ENCODE measurements at places on chromosomes 2 and 18.

GRCh38 chr2:36307441-36307840 is 48.1 kb upstream of the CRIM1 start:
- no peak for DNase-seq

- no peak for DNase-seq
These were observed 211.4 kb downstream of the KLHL29 start for GRCh38 chr2:23596316-23596885.

GRCh38 chr18:68399721-68400120 is 315.2 kb downstream of the TMX3 start:
- DNase-seq, result peak; percentile 13

GRCh38 chr2:97932975-97933662 is 62.6 kb downstream of the TMEM131 start:
- no peak for DNase-seq

DNA sequence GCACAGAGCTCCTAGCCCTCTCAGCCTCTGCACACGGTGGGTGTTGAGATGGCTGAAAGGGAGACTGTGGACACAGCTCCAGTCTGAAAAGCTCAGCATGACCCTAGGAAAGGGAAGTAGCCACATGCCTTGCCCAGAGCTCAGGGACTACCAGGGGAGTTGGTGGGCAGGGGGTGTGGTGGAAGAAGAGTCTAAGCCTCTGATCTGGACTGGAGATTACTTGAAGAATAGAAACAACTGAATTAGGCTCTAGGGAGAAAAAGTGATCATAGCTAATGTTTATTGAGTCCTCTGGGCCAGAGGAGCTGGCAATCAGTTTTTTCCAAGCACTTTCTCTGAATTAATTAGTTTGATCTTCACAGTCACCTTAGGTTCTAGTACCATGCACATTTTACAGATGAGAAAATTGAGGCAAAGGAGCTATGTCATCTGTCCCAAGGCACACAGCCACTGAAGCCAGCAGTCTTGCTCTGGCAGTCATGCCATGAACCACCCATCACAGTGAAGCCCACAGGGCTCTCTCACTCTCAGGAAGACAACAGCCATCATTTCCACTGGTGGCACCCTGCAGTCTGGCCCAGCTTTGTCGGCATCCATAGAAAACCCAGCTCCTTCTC is 10.3 kb downstream of the SDC1 start:
- no peak for DNase-seq

GRCh38 chr2:74367789-74368188 is 12.3 kb downstream of the DCTN1 start:
- no peak for DNase-seq

DNA sequence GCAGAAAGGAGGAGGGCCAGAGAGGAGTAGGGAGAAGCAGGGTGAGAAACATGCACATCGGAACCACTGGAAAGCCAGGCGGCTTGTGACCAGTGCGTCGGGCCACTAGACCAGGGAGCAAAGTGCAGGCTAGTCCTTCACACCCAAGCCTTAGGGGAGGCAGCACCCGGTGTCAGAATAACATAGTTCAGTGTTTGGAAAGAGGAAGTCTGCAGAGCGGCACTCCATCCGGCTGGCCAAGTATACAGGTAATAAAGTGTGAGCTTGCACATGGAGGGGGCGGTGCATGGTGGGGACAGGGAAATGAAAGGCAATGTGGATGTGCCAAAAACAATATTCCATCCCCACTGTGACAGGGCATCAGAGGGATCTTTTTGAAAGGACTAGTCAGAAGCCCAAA is 69.7 kb downstream of the ZNF521 start:
- no peak for DNase-seq

DNA sequence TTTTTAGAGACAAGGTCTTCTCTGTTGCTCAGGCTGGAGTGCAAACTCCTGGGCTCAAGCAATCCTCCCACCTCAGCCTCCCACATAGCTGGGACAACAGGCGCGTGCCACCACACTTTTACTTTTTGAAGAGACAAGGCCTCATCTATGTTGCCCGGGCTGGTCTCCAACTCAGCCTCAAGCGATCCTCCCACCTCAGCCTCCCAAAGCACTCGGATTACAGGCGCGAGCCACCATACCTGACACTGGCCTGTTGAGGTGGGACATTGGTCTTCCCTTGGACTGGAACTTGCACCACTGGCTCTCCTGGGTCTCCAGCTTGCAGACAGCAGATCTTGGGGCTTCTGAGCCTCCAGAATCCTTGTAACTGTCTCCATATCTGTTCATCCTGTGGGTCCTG is 75.6 kb downstream of the NDUFA10 start:
- DNase-seq, result no peak

- DNase-seq, result no peak
These were observed 592.2 kb upstream of the SYT4 start for GRCh38 chr18:43869451-43870008.

DNA sequence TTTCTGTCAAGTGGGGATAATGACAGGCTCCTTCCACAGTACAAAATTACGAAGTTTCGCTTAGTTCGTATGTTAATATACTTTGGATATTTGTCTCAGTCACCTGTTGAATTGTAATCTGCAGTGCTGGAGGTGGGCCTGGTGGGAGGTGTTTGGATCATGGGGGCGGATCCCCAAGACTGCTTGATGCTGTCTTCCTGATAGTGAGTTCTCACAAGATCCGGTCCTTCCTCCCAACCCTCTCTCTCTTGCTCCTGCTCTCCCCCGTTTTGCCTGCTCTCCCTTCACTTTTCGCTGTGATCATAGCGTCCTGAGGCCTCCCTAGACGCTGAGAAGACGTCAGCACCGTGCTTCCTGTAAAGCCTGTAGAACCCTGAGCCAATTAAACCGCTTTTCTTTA is 97.1 kb upstream of the EPB41L3 start:
- no peak for DNase-seq

GRCh38 chr2:174788291-174788929 is 24.1 kb upstream of the CHRNA1 start:
- DNase-seq, result peak; percentile 56

GRCh38 chr2:36430549-36430948 is 75.0 kb downstream of the CRIM1 start:
- DNase-seq, result no peak

GRCh38 chr2:38182492-38183003 is 106.6 kb upstream of the CYP1B1 start:
- DNase-seq, result no peak

DNA sequence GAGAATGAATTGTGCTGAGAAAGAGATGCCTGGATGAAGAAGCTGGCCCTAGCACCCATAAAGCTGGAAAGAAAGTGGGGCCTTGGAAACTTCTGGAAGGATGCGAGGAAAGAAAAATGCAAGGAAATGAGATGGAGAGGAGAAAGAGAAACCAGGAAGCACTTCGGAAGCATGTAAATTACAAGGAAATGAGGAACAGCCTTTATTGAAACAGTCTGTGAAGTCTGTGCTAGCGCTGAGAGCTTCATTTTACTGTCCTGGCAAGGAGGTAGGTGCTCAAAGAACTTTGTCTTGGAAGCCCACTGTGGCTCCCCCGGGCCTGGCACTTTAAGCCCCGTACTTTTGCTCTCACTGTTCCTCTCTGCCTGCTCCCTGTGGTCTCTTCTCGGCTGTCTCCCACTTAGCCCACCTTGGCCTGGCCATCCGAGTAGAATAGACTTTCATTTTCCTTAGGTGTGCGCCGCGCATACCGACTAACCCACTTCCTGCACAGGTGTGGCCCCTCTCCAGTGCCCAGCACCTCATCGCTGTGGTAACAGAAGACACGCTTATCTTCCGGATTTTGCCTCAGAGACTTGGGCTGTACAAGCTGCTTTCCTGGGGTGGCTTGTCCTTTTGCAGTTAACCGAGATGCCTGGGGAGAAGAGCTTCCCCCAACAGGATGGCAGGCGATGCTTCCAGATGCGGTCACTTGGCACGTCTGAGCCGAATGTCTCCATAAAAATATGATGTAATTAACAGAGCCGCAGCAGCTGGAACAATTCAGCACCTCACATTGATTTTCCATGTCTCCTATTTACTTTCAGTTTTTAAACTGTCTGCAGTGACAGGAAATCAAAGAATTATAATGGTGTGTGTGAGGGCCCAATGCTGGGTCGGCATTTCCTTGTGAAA is 199.6 kb downstream of the HRH4 start:
- no peak for DNase-seq

DNA sequence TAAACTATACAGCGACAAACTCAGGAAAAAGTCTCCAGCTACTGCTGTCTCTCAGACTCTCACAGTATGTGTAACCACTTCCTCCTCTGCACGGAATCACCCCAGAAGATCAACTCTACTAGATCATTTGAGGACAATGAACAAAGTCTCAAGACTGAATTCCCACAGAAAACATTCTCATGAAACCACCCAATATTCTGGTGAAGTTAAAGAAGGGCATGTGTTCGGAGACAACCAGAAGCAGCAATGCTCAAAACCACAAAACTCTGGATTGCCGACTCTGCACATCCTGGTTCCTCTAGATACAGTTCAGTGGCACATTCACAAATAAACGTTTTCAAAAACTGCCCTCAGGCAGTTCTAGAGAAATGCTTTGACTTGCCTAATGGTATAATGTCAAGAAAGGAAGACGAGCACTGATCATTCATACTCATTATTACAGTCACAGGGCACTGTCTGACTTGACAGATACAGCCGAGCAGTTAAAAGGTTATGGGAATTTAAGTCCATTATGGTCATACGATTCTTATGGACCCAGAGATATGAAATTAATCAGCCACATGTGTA is 91.9 kb upstream of the STK17B start:
- no peak for DNase-seq

GRCh38 chr2:105581555-105581944 is 163.2 kb upstream of the NCK2 start:
- DNase-seq, result no peak

DNA sequence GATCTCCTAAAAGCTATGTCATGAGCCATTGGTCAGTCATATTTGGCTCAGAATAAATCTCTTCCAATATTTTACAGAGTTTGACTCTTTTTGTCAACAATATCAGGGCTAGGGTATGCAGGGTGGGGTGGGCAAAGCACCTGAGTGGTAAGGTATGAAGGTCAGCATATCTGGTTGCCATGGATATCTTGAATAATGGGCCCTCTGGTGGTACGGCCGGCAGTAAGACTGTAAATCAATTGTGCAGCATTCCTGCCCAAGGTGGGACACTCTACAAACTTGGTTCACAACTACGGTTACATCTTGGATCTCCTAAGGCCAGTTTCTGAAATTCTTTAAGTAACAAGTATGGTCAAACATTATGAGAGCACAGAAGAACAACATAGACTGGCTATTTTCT is 119.6 kb downstream of the SPOPL start:
- no peak for DNase-seq

- DNase-seq, result no peak
These were observed 42.1 kb downstream of the RAPH1 start for GRCh38 chr2:203492965-203493364.

- DNase-seq, result peak; percentile 11
These were observed 2.1 kb downstream of the COL6A3 start for GRCh38 chr2:237411683-237412423.

DNA sequence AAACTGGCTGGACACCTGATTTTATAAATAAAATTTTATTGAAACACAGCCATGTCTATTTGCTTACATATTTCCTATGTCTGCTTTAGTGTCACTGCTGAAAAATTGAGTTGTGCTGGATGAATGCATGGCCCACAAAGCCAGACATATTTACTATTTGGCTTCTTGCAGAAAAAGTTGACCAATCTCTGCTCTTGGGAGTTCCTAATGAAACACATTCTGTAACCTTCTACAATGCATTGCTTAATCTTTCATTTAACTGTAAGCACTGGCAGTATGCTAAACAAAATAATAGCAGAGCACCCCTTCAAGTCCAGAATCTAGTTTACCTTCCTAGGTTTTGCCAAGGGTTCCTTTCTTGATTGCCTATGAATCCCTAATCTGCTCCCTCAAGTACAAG is 17.7 kb upstream of the SERPINB7 start:
- DNase-seq, result no peak

GRCh38 chr18:63158676-63159291 is 160.8 kb downstream of the BCL2 start:
- no peak for DNase-seq

All from NCI-H82 (cell line).